ENCODE measurements at places on chromosomes 3 and 15. TPM values are rescaled to one million over a fixed set of nuclear protein-coding genes. Genes with fewer than 3 reads are reported as not detected.

GRCh38 chr3:71652781-71653413 is 69.4 kb upstream of the FOXP1 start:
- no peak for DNase-seq

GRCh38 chr3:46895204-46895660 is 17.7 kb downstream of the PTH1R start:
- peak; percentile 54 for DNase-seq

GRCh38 chr3:129820587-129820986 is 72.9 kb downstream of the TMCC1 start:
- DNase-seq, result no peak

GRCh38 chr3:124772081-124772831 is 42.0 kb downstream of the UMPS start:
- DNase-seq, result no peak

GRCh38 chr3:11582191-11582968 is 61.3 kb downstream of the VGLL4 start:
- peak; percentile 79 for DNase-seq

DNA sequence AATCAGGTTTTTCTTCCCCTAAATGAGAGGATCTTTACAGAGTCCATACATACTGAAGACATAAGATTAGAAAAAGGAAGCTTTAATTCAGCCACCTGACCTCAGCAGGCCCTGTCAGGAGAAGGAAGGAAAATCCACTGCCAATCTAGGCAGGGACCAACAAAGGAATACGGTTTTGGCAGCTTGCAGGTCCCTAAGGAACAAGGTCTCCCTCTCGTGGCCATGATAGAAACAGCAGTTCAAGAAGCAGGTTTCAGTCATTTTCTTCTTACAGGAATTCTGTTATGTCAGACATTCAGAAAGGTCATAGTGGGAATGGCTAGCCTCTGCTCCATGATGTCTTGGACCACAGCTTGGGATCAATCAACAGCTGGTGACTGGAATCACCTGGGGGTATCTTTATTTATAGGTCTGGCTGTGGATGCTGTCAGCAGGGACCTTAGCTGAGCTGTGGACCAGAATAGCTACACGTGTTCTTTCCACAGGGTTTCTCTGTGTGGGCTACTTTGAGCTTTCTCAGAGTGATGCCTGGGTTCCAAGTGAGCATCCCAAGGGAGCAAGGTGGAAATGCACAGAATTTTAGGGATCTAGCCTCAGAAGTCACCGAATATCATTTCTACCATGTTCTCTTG is 9.4 kb upstream of the CMSS1 start:
- DNase-seq, result no peak

- no peak for DNase-seq
Observed at GRCh38 chr3:160200353-160200752, 24.9 kb upstream of the C3orf80 start.

DNA sequence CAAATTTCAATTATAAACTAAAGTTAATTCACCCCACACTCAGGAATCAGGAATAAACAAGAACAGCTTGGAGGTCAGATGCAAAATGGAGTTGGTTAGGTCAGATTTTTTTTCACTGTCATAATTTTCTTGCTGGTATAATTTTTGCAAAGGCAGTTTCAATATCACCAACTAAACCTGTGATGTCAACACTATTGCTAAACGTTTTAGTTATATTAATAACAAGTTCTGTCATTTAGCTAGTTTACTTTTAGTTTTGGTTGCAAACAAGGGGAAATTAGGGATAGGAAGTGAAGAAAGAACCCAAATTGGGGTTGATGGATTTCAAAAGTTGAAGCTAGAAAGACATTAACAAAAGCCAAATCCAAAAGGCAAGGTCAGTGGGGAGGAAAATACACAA is 4.6 kb upstream of the CPB1 start:
- DNase-seq, result no peak

GRCh38 chr15:100686021-100686724 is 83.8 kb downstream of the ASB7 start:
- no peak for DNase-seq

DNA sequence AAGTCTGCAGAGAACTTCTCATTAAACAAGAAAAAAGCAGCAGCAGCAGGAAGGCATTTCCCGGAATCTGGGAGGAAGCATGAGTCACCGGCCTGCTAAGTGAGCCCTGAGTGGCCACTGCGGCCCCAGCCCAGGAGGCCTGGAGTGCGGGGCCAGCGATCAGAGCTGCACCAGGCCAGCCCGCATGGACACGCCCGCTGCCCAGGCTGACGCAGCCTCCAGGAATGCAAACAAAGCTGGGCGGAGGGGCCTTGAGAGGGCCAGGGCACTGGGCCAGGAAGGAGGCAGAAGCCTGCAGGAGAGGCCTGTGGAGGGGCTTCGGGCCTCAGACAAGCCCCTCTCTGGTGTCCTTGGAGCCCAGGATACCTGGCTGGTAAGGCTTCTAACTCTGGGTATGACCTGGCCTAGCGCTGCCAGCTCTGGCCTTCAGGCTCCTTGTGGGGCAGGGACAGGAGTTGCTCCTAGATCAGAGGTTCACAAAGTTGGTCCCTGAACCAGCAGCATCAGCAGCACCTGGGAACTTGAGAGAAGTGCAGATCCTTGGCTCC is 101.2 kb downstream of the SMAD6 start:
- peak; percentile 82 for DNase-seq

DNA sequence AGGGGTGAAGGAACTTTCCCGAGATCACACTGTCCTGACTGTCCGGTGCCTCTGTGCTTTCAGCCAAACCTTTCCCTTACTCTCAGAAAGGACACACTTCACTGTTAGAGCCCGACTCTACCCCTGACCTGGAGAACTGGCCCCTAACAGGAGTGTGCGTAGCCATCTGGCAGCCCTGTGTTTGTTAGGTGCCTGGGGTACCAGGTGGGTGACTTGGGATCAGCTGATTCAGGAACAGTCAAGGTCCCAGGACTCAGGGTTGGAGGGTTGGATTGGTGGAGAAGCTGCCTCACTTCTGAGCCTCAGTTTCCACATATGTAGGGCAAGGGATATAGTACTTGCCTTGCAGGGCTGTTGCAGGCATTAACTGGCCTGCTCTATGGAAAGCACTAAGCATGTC is 98.3 kb upstream of the SLC6A11 start:
- no peak for DNase-seq

GRCh38 chr15:66706225-66706732 is 4.2 kb downstream of the SMAD6 start:
- no peak for DNase-seq

DNA sequence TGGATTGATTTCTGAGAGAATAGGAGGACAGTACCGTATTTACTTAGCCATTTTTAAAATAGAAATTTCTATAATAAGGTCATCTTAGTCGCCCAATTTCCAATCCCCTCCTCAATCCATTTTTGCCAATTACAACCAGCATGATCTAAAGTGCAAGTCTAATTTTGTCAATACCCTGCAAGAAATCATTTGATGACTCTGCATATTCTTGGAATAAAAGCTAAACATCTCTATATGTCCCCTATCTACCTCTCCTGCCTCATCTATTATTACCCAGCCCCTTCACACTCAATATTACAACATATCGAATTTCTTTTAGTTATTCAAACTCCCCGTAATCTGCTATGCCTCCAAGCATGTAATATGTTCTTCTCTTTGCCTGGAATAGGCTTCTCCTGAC is 41.9 kb upstream of the TEX55 start:
- DNase-seq, result no peak

GRCh38 chr3:41434781-41435180 is 235.5 kb downstream of the CTNNB1 start:
- no peak for DNase-seq

GPR149 gene
- not detected for total RNA-seq

P2RY1 gene
- 10.9 TPM for total RNA-seq

LRRC49 gene
- 6.7 TPM for total RNA-seq

FRMD5 gene
- total RNA-seq, result 1.6 TPM

ST8SIA2 gene
- total RNA-seq, result 0.59 TPM

MYH15 gene
- not detected for total RNA-seq
